Mesenteric fat pad (tissue), 1 donor: ENCODE measurements at places on chromosomes 2 and 18. TPM values are rescaled to one million over a fixed set of nuclear protein-coding genes. Genes with fewer than 3 reads are reported as not detected.
A peak's percentile ranks its signal among the peaks of the same experiment; 100 is the strongest.

DNA sequence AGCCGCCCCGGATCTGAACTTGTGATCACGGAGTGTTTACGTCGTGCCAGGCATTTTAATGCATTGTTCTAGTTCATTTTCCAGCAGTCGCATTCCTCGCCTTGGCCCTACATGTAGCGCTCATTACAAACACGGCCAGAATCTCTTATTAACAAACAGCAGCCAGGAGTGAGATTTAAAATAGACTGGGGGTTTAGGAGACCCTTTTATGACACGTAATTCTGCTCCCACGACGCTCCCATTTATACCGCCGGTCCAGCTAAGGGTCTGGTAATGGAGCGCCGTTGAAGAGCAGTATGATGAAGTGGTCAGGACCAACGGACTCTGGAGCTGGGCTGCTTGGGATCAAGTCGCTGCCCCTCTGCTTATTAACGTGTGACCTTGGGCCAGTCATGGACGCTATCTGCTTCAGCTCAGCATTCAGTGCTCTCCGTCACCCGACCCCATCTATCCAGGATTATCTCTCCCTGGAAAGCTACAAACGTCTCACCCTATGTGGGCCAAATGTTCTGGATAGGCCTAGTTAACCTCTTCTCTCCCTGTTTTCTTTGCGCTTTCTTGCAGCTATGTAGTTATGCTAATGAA, 745 bp downstream of the MSH2 start:
- DNase-seq, result no peak

SIX3 gene
- total RNA-seq, result not detected

GRCh38 chr2:33323957-33324356, 152.5 kb upstream of the RASGRP3 start:
- DNase-seq, result no peak

DNA sequence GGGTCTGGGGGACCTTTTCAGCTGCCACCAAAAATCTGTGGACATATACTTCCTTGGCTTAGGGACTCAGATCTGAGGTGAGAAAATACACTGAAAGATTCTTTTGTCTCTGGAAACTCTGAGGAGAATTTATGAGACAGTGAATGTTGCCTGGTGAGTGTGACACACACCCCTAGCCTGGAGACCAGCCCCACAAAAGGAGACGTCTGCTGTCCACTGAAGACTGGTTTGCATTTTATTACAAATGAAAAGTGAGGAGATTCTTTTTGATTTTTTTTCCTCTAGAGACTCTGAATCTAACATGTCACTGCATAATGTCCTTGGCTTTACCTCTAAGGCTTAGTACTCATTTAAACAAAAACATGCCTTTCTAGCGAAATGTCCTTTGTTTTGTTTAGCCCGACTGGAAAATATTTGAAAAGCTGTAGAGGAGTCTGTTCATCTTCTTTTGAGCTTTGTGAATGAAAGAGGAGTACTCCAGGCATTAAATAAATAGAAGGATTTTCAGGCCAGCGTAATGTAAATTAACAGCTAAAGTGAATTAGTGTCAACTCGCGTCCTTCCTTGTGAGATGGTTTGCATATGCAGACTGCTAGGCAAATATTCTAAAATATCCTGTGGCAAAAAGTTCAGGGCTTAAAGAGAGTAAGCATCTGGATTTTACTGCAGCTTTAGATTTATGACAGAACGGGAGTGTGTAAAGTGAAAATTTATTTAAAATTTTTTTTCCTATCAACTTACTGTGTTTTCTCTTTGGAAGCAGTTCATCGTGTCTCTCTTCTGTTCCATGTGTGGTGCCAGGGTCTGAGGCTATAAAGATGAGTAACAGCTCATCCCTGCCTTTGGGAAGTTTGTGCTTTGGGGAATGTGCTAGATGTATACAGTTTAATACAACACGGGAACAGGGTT, 125.4 kb downstream of the VWA3B start:
- no peak for DNase-seq

IL1R2 gene
- 101 TPM for total RNA-seq

- DNase-seq, result no peak
Observed at GRCh38 chr18:38520786-38521185, 955.2 kb upstream of the CELF4 start.

DNA sequence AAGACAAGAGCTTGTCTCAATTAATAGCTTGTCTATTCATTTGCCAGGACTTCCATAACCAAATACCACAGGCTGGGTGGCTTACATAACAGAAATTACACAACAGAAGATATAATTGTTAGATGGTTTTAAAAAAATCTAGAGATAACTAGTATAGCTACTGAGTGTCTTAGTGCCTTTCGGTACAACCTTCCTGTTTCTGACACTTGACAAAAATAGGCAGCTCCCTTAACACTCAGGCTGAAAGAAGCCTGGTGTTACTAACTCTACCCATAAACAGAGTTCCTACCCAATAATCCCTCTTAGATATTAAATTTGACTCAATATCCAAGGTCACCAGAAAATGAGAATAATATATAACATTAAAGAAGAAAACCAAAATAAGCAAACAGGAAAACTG, 129.7 kb downstream of the BARD1 start:
- DNase-seq, result no peak

DNA sequence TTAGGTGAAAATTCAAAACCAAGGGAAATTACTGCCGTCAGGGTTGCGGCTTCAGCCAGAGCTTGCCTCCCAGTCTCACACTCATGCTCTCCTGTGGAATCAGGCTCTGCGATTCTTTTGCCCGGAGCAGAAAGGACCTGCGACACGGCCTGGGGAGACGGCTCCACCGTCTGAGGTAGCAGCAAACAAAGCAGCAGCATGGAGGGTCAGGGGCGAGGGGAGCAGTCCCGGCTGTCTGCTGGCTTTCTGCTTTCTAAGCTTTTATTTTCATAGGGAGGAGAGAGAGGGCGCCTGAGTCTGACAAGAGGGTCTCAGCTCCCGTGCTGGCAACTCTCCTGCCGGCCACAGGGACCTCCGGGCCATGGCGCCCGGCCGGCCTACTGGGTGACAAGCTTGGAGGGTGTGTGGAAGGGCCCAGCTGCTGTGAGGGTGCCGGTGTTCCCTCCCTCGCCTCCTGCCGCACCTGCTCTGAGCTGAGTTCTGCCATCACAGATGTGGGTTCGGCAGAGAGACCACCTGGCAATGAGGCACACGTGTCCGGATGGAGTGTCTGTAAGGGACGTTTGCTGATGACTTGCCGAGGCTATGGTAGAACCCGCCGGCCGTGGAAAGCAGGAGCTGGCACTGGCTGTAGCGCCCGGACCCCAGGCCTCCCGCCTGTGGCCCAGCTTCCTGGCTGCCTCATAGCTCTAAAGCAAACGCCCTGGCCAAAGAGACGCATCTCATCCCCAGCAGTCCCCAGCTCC, 66.2 kb upstream of the CTDP1 start:
- DNase-seq, result peak; percentile 75

DNA sequence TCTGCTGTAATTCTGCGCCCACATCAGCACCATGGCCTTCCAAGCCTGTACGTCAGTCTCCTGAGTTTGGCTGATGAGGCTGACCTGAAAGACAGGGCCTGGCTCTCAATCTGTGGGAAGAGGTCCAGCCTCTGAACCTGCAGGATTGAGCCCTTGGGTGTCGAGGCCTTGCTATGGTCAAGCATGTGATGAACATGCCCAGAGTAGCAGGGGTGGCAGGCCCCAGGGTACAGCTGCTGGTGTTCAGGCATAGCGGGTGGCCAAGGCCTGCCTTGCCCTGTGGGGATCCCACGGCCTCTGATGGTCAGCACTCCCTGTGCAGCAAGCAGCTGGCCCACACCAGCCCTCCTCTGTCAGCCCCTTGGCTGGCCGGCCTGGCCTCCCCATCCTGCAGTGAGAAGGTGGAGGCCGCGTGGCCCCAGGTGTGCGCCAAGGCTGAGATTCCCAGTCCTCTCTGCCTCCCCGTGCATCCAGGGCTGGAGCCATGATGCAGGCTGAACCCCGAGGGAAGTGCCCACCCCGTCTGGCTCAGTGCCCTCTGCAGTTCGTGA, 298.4 kb downstream of the NDUFA10 start:
- DNase-seq, result peak; percentile 84

- DNase-seq, result no peak
Observed at GRCh38 chr2:138274421-138275291, 226.9 kb upstream of the SPOPL start.

DNA sequence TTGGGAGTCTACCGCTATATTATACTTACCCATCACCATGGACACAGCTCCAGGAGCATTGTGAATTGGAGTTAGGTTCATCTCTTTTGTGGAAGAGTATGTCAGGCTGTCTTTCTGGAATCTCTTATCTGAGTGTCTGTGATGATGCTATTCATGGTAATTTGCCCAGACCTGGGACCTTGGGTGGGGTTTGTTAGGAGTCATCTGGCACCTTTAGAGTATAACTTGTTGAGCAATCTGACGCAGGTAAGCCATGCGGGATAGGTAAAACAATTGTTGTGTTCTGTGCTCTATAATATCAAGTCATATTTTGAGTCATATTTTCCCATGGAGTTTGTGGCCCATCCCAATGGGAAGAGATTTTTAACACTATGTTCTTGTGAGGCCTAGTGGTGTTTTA, 49.7 kb upstream of the MAPRE2 start:
- no peak for DNase-seq

CLHC1 gene
- total RNA-seq, result 5.2 TPM

PSMA8 gene
- total RNA-seq, result not detected

UNC80 gene
- total RNA-seq, result not detected

IL1RL2 gene
- 0.93 TPM for total RNA-seq

DNA sequence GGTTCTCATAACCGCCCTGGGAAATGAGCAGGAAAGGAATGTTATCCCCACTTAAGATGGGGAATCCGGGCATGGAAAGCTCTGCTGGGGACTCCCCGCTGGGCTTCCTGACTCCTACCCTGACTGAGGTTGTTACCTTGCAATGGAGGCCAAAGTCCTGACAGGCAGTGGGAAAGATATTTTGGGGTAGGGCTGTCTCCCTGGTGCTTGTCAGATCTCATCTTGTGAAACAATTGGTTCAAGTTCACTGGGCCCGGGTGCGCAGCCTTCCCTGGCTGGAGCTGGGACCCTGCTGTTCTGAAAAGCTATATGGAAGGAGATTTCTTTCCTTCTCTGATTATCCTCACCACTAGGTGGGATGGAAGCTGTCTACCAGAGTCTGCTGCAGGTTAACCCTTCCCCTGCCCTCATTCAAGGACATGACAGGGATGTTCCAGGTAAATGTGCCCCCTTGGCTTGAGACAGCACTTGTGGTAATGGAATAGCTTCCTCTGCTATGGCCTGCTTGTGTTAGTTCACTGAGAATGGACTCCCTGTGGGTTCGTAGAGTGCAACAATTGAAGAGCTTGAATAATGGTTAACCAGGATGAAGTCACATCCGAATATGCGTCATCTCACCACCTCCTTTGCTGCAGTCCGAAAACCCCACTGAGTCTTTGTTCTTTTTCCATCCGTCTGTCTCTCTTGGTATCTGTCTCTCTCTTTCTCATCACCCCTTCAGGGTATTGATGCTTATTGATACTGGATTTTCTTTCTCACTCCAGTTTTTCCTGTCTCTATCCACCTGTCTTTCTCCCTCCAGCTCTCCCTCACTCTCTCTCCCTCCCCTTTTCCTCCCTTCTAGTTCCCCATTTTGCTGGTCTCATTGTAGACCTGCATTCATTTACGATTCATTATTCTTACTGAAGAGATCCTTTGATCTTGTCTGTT, 67.8 kb upstream of the EPAS1 start:
- no peak for DNase-seq

- no peak for DNase-seq
Observed at GRCh38 chr2:238358769-238359168, 38.5 kb downstream of the TRAF3IP1 start.

PPP4R1 gene
- 74.7 TPM for total RNA-seq

GRCh38 chr18:51480407-51481261, 283.2 kb upstream of the MEX3C start:
- no peak for DNase-seq

DNA sequence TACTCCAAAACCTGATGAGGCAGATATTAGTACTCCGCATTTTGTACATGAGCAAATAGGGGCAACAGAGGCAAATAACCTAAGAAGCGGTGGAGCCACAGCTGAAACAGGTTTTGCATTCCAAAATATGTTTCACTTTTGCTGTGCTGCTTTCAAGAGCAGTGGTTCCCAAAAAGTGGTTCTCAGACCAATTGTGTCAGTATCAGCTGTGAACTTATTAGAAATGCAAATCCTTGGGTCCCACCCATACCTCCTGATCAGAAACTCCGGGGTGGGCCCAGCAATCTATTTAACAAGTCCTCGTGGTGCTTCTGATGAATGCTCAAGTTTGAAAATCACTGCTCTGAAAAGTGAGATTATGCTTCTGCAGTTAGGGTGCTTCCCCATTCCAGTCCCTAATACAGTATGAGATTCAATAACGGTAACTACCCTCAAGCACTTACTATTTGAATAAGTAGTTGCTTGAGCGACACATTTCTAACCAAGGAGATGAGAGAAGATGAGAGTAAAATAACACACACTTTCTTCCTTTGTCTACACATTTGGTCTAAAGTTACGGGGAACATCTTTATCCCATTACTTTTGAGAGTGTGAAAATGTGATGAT, 17.8 kb upstream of the TCF4 start:
- DNase-seq, result no peak

GRCh38 chr2:156196031-156196430, 136.5 kb downstream of the NR4A2 start:
- no peak for DNase-seq

DNA sequence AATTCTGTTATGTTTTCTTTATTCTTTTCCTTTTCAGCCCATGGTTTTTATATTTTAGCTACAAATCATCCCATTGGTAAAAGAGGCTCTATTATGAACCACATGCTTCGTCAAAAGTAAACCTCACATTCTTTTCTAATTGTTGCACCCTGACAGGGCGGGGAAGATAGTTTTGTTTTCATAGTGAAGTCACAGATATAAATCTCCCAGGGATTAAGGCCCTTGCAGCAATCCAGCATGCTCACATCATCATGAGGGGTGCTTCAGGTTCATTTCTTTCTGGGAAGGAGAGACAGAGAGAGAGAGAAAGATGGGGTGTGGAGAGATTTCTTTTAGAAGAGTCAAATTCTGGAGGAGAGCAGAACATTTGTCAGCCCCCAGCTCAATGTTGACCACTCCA, 124.5 kb upstream of the CDC42EP3 start:
- DNase-seq, result no peak

- no peak for DNase-seq
Observed at GRCh38 chr2:216160786-216161185, 51.6 kb downstream of the XRCC5 start.

FNDC4 gene
- total RNA-seq, result 136 TPM

TOGARAM2 gene
- 0.39 TPM for total RNA-seq

DNA sequence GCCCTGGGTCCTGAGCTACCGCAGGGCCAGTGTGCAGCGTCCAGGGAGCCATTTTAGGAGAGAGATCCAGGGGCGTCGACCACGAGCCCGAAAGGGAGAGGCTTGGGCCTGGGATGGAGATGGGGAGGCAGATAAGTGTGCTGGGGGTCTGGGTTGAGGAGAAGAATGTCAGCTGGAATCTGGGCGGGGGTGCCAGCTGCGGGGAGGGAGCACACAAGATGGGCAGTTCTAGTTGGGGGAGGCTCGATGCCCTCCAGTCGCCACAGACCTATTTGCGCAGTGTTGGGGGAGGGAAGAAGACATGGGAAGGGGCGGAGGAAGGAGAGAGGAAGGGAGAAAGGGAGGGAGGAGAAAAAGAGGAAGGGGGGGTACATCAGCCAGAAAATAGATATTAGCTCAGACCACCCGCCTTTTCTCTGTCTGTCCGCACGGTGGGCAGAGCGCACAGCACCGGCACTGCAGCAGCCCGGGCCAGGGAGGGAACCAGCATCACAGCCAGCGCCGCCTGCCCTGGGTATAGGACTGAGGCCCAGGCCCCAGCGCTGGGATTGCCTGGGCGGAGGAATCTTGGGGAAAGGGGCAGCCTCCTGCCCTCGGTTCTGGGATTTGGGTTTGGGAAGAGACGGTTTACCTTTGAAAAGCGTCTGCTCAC, 1.9 kb upstream of the HOXD11 start:
- no peak for DNase-seq

GAL3ST2 gene
- total RNA-seq, result not detected

GRCh38 chr2:43210467-43211303, 15.7 kb downstream of the ZFP36L2 start:
- no peak for DNase-seq

ERCC3 gene
- 36.3 TPM for total RNA-seq
